NCI-H524 (cell line): ENCODE measurements at places on chromosomes 1 and 21.

DNA sequence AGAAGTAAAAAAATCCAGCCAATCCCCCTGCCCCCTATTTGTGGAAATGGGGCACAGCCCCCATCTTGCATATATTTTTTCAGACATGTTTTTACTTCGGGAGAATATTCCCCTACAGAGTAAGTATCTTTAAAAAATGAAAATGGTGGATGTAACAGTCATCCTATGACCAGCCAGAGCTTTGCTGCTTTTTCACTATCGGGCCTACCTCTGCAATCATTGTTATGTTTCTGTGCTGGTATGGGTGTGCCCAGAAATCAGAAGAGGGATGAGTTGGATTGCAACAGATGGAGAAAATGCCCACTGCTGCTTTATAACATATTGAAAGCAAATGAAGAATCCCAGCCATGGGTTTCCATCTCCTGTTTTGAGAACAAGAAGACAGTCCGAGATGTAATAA is 2.9 kb downstream of the CD247 start:
- no peak for DNase-seq

DNA sequence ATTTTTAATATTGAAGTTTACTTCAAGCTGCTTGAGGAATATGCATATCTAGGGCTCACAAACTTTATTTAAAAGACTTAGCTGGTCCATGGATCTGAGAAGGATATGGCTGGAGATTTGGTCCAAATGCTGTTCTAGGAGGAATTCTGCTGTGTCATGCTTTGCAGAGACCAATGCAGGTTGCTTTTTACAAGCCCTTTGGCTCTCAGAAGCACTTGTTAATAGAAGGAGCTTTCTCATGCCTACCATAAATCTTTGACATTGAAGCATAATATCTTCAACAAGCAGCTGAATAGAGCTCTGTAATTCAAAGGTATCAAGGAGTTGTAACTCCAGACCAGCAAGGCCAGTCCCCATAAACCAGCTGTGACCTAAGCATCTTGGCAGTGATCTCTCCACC is 299.1 kb downstream of the HHAT start:
- DNase-seq = no peak

DNA sequence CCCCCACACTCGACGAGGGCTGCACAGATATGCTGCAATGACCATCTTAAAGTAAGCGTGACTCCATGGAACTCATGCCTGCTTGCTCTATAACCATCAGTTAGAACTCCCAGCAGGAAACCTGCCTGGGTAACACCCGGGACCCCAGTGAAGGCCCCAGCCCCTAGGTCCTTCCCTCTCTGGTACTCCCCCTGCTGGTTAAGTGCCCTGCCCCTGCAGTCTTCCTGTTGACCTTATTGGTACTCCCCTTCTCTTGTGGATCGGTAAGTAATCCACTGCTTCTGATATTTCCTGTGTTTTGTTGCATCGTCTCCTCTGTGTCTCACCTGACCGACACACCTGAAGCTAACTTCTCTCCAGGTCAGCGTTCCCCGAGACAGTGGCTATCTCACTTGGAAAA is 104.8 kb upstream of the COG2 start:
- no peak for DNase-seq

DNA sequence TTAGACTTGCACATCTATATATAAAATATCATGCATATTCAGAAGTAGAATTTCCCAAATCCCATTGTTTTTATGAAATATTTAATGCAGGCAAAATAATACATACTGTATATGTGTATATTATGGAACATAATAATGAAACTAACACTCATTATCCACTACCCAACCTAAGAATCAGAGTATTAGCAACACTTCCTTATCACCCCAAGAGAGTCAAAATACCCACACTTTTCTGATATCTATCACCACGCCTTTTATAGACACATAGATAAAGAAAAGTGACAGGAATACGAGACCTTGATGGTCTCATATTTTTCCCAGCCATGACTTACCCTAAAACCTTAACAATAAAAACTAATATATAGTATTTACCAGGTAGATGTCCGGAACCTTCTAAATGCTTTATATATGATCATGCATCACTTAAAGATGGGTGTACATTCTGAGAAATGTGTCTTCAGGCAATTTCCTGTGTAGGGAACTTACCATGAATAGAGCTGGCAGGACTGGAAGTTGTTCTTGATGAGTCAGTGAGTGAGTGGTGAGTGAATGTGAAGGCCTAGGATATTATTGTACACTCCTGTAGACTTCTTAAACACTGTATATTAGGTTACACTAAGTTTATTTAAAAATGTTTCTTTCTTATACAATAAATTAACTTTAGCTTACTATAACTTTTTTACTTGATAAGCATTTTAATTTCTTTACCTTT is 45.5 kb downstream of the TNFSF4 start:
- no peak for DNase-seq

- DNase-seq = no peak
These were observed 7.5 kb downstream of the NBPF1 start for GRCh38 chr1:16605532-16606505.

- DNase-seq = no peak
These were observed 371.9 kb upstream of the ESRRG start for GRCh38 chr1:217095050-217095622.
